ENCODE measurements at places on chromosomes 2 and 18.

GRCh38 chr18:77090546-77091174 is 41.9 kb downstream of the MBP start:
- DNase-seq: no peak

DNA sequence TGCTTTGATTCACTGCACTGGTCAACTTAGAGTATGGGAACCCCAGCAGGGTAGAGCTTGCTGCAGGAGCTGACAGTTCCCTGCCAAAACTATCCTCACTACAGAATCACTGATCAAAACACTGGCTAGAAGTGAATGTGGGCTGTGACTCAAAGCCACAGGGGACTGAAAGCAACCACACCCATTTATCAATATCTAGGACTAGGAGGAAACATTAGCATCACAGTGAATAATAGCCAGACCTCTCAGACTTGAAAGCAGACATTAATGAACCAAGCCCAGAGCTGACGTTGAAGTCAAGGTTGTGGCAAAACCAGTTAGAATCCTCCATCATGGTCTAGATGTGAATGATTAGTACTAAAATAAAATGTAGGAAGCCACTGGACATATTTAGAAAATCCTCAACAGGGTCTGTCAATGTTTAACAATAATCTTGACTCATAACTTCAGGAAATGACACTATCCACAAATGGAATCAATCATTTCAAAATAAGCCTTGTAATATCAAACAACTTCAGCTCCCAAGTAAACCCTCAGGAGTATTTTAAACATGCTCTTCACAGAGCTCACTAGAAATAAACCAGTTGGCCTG is 131.4 kb downstream of the CDH20 start:
- no peak for DNase-seq

DNA sequence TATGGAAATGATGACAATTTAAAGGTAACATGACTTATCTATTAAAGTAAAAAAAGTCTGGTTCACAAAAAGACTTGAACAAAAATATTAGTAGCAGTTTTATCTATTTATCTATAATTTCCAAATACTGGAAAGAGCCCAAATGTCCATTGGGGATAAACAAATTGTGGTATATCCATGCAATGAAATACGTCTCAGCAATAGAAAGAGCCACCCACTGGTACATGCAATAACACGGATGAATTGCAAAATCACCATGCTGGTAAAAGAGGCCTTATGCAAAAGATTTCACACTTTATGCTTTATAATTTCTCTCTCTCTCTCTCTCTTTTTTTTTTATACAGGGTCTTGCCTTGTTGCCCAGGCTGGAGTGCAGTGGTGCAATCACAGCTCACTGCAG is 91.4 kb upstream of the ASAP2 start:
- DNase-seq: no peak

DNA sequence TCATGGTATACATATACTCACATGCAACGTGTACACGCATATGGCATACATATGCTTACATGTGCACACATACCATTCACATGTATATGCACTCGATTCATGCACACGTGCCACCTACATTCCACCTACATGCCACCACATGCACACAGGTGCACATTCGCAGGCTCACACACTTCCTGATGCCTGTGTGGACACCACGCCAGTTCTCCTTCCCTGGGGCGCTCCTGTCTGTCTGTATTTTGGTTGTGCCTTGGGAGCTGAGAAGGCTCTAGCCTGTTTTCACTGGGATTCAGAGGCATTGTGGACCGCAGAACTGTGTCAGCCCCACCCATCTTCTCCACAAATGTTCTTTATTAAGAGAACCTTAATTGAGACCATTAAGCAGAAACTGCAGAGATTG is 96.6 kb upstream of the CTDP1 start:
- DNase-seq: no peak

DNA sequence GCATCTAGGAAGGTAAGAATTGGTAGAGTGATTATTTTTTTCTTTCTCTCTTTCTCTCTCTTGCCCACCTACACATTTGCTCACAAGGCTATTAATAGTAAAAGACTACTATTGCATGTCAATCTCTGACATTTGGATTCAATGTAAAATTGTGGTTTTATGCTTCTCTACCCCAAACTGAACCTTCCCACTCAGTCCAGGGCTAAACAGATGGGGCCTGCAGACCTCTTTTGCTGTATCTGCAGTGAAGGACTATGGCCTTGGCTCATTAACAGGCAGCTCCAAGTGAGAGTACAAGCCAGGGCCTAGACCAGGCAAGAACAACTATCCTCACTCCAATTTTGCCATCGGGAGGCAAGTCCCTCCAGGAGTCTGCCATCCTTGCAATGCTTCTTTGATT is 68.3 kb upstream of the ARL4C start:
- no peak for DNase-seq

GRCh38 chr2:72770879-72771461 is 54.9 kb downstream of the EXOC6B start:
- DNase-seq: peak; percentile 40

DNA sequence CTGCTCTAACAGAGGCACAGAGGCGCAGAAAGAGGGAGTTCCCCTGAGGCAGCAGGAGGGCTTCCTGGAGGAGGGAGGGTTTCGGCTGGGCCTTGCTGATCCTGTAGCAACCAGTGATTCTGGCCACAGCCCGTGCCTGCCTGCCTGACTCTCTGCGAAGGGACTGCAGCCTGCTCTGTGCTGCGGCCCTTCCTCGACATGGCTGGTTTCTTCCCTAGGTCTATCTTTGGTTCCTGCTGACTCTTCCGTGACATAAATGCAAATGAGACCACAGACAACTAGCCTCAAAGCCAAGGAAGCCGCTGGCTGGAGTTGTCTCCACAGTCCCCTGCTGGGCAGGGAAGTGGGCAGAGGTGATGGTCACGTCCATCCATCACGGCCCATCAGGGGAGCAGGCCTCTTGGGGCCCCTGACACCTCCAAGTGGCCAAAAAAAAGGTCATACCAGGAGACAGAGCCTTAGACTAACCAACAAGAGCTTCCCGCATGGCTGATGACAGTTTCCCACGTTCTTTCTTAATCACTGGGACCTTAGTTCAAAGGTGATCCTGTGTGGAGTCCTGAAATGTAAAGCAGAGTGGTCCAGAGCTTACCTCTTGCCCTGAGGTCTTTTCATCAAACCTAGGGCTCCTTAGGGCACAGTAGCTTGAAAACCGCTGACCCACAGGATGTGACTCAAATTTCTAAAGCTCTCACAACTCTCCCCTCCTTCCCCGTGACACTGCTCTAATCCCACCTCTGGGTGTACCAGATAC is 55.3 kb downstream of the HS1BP3 start:
- no peak for DNase-seq

DNA sequence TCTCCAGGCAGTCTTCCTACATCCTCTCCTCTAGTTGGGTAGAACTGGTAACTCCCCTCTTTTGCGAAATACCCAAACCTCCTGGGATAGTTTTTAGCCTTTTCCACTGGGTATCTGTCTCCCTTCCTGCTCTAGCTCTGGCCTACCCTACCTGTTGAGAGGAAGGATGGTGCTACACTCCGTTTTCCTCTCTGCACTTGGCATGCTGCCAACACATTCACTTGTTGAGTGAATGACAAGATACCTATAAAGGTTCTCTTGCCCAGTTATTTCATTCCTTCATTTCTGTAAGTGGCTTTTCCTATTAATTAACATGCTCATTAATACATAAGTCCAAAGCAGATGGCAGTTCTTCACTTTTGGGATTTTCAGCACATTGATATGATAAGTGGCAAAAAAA is 293.8 kb downstream of the CNTNAP5 start:
- DNase-seq: no peak

- peak; percentile 75 for DNase-seq
Observed at GRCh38 chr2:173027181-173028128, 48.2 kb upstream of the MAP3K20 start.

DNA sequence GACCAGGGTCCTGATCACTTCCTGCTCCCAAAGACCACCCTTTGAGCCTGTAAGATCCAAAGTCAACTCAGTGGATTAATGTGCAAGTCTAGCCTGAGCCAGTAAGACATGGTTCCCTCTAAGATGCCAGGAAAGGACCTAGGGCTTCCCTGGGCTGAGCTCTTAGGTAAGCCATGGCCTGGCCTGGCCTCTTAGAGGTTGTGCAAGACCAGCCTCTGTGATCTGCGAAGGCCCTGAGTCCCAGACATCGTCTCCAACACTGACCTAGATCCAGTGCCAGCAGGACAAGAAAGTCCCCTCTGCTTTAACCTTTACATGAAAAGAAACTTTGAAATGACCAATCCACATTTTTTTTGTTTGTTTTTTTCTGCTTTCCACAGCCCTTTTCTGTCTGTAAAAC is 73.6 kb upstream of the CYP1B1 start:
- DNase-seq: no peak

GRCh38 chr2:41695198-41696113 is 352.4 kb upstream of the PKDCC start:
- DNase-seq: no peak

DNA sequence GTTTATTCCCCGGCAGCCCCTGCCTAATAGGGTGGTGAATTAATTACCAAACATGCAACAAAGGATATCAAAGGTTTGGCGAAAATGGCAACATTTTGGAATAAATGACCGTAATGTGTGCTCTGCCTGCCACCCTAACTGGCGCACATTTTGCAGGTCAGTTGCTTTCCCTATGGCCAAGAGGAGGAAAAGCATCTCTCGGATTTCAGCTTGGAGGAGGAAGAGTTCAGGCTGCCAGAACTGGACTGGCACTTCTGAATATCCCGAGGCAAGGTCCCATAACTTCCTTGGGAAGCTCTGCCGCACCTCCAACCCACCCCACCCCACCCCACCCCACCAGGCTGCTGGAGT is 37.1 kb downstream of the SLC25A52 start:
- DNase-seq: no peak

DNA sequence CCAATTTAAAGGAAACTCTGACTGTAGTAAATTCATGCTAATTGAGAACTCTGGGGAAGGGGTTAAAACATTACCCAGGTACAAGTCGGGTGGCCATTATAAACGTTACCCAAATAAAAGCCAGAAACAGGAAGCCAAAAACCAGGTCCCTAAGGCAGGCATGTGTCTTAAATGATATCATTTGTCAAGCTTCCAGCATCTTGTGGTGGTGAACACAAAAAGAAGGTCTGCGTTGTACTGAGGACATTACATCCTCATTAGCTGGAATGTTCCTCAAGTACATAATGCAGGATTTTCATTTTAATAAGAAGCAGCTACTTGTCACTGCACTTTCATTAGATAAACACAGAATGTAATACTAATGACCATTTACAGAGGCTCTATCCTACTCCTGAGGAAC is 10.9 kb downstream of the PTGR3 start:
- no peak for DNase-seq

DNA sequence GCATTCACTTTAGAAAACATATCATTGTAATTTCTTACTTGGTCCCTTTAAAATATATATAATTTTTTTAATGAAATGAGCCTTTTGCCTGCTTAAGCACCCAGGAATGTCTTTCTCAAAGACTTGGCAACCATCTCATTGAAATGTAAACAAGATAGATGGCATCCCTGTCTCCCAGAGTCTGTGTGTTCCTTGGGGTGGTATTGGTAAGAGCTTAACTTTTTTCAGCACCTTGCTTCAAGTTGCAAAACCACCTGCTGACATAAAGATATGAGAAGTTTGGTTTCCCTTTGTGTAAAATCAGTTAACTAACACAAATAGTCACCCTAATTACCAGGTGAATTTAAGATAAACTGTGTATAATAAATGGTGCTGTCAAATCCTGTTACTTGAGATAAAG is 266.9 kb downstream of the DSC3 start:
- no peak for DNase-seq

GRCh38 chr2:174058026-174058425 is 92.9 kb upstream of the SP3 start:
- DNase-seq: no peak

GRCh38 chr2:33598561-33599174 is 431 bp downstream of the FAM98A start:
- DNase-seq: peak; percentile 44

GRCh38 chr2:218091746-218092145 is 22.7 kb downstream of the RUFY4 start:
- no peak for DNase-seq

DNA sequence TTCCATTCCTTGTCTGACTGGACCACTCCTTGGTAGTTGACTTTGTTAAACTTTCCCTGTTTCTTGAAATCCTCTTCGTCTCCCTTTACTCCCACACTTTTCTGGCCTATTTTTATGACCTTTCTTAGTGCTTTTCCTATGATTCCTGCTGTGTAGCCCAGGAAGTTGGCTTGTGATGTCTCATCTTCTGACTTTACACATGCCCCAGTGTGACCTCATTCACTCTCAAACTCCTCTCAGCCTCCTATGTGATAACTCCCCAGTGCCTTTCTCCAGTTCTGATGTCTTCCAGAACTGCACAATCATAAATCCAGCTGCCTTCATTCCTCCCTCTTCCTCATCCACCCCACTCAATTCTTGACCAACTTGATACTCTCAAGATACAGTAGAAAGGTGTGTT is 407.6 kb downstream of the TGIF1 start:
- no peak for DNase-seq
